NCI-H446 (cell line): ENCODE measurements at places on chromosomes 12 and 14.

GRCh38 chr14:58543253-58543652, 94.5 kb upstream of the DACT1 start:
- DNase-seq: no peak

- DNase-seq: no peak
Measured at GRCh38 chr14:95463171-95463901, 53.1 kb downstream of the SYNE3 start.

- DNase-seq: no peak
Measured at GRCh38 chr14:80605536-80605935, 336.0 kb downstream of the CEP128 start.

DNA sequence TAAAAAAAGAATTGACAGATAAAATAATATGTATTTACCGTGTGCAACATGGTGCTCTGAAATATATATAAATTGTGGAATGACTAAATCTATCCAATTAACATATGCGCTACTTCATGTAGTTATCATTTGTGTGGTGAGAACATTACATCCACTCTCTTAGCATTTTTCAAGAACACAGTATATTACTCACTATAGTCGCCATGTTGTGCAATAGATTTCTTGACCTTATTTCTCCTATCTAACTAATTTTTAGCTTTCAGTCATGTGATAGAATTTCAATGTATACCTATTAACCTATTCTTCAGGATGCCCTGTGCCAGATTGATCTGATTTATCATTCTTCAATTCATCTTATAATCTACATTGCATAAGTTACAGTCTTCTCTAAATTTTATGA, 178.6 kb downstream of the BCAT1 start:
- no peak for DNase-seq

- no peak for DNase-seq
Measured at GRCh38 chr12:46101485-46101869, 111.1 kb upstream of the SCAF11 start.

DNA sequence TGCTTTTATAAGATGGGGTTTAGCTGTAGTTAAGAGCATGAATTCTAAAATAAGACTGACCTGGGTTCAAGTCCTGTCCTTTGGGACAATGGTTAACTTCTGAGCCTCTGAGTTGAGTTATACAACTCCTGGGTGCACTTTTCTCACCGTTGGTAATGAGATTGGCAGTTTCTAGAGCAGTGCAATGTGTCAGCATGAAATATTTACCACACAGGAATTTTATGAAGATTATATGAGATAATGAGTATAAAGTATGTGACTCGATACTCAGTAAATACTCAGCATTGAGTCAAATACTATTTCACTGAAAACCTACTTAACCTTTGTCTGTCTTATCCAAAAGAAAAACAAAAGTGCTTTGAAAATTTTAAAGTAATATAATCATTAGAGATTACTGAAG, 214.2 kb downstream of the CPNE8 start:
- no peak for DNase-seq

GRCh38 chr12:9906873-9907272, 25.3 kb downstream of the CLEC2A start:
- DNase-seq: no peak

DNA sequence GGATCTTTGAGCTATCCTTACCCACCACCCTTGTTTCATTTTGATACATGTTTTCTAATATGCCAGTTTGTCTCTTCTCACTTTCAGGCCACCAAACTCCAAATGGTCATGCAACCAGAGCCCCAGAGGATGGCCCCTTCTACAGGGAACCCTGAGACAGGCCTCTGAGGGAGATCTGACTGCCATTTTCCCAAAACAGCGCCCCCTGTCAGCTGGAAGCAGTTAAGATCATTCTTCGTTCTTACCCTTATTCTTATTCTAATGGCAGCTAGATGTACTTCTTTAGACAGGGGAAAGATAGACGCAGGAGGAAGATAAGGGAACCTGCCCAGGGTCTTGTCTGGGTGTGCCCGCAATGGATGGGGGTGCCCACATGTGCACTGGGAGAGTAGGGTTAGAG, 38.4 kb downstream of the C12orf56 start:
- no peak for DNase-seq

DNA sequence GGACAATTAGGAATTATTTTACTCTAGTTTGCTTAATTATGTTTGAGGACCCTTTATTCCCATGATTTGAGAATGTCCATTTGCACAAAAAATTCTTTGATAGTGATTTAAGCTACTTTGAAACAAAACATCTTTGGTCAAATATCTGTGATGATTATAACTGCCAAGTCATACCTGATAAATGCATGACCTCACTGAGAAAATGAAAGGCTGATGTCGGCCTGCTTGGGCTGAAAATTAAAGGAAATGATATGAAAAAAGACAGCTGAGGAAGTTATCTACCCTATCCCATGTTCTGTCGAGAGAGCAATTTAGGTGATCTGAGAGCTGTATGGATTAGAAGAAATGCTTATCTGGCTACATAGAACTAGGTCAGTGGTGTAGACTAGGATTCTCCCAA, 43.6 kb downstream of the ATL1 start:
- DNase-seq: no peak

- no peak for DNase-seq
Measured at GRCh38 chr12:130127532-130127911, 34.7 kb upstream of the FZD10 start.
